D721Med (cell line): ENCODE measurements at places on chromosomes 12 and 14.

- no peak for DNase-seq
Observed at GRCh38 chr14:52868911-52869618, 77.7 kb upstream of the GNPNAT1 start.

DNA sequence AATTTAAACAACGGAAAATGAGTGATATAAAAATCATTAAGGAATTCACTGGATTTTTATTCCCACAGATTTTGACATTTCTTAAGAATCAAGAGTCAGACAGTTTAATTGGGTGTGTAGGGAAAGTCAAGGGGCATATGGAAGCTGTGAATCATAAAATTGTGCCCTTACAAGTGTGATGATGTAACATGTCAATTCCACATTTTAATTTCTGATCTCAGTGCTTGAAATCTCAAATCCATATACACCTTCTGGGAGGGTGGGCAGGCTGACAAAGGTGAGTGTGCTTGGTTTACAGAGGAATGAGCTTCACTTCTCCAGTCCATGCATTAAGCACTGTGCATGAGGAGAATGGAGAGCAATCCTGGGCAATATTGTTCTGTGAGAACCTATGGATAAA lies 1.0 kb upstream of the KRT6A start:
- DNase-seq: no peak

DNA sequence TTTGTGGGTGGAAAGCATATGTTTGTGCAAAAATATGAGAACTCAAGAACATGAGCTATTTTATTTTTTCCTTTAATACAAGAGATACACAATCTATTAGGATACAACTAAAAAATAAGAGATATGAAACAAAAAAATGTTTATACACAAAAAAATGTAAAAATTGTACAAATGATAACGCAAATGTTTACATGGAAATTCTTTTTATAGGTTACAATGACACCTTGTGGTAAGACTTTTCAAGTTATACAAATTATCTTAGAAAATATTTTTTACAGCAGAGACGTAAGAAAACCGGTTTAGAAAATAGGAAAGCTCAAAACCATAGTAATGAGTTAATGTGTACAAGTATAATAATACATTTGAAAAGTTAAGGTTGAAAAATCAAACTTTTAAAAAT lies 25.5 kb downstream of the CEP83 start:
- no peak for DNase-seq

GRCh38 chr14:89444044-89444443 lies 27.0 kb upstream of the FOXN3 start:
- DNase-seq: no peak

DNA sequence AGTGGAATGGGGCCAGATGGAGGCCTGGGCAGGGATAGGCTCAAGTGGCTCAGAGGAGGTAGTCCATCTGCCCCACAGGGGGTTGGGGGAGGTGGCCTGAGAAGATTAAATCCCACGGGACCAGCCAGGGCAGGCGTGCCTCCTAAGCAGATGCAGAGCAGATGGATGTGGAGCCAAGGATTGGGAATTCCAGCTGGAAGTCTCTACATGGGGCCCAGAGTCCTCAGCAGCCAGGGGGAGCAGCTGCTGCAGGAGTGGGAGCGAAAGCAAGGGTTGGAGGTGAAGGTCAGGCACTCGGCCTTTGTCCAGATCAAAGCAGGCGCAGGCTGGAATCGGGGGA lies 42.4 kb upstream of the VRK1 start:
- peak; percentile 86 for DNase-seq

DNA sequence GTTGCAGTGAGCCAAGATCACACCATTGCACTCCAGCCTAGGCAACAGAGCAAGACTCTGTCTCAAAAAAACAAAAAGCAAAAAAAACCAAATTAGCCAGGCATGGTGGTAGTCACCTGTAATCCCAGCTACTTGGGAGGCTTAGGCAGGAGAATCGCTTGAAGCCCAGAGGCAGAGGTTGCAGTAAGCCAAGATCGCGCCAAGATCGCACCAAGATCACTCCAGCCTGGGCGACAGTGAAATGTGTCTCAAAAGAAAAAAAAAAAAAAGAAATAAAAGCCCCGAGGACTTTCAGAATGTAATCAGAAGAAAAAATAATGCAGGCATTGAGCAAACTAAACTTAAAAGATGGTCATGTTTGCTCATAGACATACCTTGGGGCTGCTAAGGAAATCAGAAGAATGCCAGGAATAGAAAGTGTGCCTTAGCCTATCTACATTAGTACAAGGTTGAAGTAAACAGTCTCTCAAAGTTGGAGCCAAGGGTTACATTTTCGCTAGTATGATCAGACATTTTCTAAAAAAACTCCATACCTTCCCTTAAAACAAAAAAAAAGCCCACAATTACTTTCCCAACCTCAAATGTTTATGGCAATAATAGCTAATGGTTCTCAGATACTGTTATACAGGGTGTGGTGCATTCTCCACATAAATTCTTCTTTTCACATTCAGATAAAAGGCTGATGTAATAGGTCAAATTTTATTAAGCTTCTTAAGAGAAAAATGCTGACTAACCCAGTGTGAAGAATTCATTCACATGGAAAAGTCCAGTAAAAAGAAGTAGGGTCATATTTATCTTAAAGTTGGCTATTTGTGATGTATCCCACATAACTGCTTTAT lies 15.8 kb downstream of the DTD2 start:
- no peak for DNase-seq

- no peak for DNase-seq
Observed at GRCh38 chr12:44835641-44836379, 40.3 kb downstream of the NELL2 start.

GRCh38 chr14:100096656-100097055 lies 31.4 kb downstream of the EVL start:
- no peak for DNase-seq

GRCh38 chr14:50773632-50774541 lies 57.1 kb downstream of the NIN start:
- peak; percentile 25 for DNase-seq

GRCh38 chr12:24770334-24770733 lies 178.6 kb downstream of the BCAT1 start:
- DNase-seq: no peak

- DNase-seq: no peak
Observed at GRCh38 chr14:42628602-42629001, 1021.9 kb downstream of the LRFN5 start.

GRCh38 chr12:132216354-132216987 lies 72.2 kb downstream of the NOC4L start:
- DNase-seq: no peak

DNA sequence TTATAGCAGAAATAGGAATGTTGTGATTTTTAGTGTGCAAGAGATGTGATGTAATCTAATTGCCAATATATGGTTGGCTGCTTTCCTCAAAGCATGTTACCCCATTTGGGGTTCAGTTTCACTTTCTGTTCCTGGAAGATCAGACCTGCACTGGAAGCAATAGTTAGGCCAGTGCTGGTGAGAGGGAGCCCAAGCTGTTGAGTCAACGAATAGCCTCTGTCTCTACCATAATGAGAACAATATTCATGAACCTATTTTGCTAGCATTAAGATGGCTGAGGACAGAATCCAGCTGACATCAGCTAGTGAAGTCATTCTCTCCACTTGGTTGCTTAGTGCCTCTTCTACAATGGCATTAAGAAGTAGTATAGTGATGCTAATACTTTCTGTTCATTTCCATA lies 379.9 kb upstream of the DCN start:
- no peak for DNase-seq

GRCh38 chr12:66746489-66747201 lies 67.8 kb upstream of the GRIP1 start:
- no peak for DNase-seq

DNA sequence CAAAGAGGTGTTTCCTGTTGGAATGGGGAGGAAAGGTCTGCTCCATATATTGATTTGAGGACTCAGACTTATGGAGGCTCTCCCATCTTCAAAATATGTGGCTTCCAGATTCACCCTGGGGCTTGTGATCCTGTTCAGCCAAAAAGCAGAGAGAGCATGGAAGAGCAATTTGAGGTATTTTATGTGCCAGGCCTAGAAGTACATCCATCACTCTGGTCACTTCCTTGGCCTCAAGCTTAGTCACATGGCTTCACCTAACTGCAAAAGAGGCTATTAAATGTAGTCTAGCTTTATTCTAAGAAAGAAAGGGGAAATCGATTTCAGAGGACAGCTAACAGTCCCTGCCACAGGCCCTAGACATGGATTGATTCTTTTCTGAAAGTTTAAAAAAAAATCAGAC lies 86.2 kb downstream of the C12orf50 start:
- no peak for DNase-seq

DNA sequence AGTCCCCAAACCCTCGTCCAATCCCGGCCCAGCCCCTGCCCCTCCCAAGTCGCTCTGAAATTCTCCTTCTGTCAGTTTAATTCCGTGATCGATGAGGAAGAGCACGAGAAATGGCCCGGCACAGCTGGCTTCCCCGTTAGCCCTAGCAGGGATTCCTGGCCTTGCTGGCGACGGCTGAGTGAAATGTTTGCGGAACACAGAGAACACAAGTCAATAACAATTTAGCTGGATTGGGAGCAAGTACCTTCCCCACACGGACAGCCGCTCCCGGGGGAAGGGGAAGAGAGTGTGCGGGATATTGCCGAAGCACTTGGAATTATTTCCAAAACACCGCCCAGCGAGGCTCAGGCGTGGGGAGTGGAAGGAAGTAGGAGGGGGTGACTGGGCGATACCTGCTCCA lies 134.6 kb downstream of the RBM19 start:
- no peak for DNase-seq

- no peak for DNase-seq
Observed at GRCh38 chr12:52266514-52266913, 7.9 kb upstream of the KRT86 start.

GRCh38 chr12:13203034-13203922 lies 6.8 kb downstream of the EMP1 start:
- no peak for DNase-seq

- no peak for DNase-seq
Observed at GRCh38 chr12:96249196-96250118, 55.3 kb downstream of the ELK3 start.

DNA sequence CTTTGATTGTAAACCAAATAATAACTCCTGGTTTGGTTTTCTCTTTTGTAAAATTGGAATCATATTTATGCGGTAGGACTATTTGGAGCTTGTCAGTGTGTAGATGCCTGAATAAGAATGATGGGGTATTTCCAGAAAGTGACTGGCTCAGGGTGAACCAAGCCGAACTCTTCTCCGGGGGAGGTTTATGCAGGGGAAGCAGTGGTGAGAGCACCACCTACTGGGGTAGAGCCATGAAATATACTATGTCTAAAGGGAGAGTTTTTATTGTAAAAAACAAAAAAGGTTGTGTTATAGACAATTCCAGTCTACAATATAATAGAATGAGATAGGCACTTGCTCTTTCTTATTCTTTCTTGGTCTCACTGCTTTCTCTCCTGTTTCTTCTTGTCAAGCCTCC lies 222.9 kb upstream of the SLC16A7 start:
- no peak for DNase-seq

DNA sequence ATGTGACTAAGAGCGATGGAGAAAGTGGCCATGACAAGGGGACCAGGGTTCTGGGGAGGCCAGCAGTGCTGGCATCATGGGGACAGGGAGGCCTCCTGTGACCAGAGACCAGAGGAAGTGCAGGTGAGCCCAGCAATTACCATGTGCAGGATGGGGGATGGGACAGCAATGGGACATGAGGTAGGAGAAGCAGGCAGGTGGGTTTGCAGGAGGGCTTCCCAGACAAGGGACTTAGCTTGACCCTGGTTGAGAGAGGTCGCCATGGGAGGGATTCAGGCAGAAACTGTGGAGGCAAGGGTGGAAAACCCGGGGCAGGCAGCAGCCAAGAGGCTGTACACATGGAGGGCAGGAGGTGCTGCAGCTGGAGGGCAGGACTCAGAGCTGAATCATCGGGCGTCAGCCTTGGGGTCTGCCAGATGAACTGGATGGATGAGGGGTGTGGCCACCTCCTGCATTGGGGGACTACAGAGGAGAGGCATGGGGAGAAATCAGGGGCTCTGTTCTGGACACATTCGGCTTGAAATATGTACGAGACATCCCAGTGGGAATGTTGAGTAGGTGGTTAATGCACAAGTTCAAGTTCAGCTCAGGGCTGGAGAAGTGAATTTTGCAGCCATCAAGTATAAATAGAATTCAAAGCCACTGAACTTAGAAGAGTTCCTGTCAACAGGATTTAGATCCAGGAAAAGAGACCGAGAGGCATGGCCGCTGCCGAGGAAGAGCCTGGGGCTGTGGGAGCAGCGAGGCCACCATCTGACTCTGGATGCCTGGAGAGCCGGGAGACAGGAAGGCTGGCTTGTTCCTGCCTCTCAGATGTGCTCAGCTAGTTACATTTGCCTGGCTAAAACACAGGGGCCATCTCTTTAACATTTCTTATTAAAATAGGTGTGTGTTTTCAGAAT lies 36.6 kb downstream of the SFSWAP start:
- DNase-seq: no peak

- DNase-seq: no peak
Observed at GRCh38 chr12:24815114-24815423, 133.8 kb downstream of the BCAT1 start.

DNA sequence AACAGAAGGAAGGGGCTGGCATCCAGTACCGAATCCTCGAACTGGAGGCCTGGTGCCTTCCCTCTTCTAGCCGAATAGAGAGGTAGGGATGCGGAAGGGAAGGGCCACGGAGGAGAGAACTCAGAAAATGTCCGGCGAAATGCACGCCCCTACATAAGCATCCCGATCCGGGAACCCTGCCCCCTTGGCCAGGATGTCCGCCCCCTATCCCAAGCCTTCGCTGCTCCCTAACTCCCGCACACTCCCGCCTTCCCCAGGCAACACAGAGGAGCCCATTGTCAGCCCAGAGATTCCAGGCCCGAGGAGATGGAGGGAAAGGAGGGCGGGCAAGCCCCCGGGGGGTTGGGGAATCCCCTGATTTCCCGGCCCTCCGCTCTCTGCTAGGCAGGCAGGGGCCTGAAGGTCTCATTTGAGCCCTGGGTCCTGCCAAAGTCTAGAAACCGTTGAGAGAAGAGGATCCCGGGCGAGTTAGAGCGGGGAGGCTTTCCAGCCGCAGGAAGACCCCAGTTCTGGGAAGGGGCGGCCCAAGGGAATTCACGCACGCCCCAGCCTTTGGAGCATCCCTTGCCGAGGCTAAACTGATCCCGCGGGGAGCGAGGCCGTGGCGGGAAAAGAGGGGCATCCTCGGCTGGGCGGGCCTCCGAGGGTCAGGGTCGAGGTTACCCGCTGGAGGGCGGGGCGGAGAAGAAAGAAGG lies 569 bp upstream of the ARHGEF40 start:
- DNase-seq: no peak

DNA sequence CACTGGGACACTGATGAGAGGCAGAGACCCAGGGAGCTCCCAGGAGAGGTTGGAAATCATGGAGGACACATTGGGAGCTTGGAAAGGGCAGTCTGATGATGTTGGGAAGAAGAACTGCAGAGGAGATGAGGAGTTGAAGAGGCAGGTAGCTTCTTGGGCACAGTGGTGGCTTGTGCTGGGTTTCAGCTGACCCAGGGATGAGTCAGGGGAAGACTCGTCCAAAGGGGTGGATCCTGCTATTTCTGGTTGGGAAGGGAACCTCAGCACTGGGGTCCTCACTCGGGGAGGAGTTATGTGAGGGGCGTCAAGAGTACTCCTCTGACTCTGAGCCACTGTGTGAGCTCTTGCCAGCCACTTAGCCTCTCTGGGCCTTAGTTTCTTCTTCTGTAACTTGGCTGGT lies 11.5 kb downstream of the ADCY4 start:
- no peak for DNase-seq

GRCh38 chr14:36227802-36228201 lies 51.3 kb upstream of the PTCSC3 start:
- no peak for DNase-seq
